GM13976 (cell line): ENCODE measurements at places on chromosomes 12 and 14.

DNA sequence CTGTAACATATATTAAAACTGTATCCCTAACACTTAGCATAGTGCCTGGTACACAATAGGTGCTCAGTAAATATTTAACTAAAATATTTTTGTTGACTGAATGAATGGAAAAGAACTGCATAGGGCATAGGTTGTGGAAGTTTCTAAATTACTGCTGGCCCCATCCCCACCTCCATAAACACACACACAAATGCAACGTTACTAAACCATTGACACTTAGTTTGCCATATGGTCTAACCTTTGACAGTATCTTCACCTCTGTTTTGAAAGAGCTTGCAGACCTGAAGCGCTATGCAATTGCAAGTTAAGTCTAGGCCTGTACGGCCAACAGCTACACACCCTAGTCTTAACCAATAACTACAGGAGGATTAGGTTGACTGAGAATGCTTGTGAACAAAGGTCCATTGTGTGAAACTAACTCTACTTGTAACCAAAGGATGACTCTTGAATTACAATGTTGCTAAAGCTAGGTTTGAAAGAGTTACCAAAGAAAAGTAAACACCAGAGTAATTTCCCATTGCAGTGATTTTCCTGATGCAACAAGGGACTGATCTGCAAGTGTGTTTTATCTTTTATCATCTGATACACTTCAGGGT lies 924 bp upstream of the MANSC1 start:
- no peak for DNase-seq

DNA sequence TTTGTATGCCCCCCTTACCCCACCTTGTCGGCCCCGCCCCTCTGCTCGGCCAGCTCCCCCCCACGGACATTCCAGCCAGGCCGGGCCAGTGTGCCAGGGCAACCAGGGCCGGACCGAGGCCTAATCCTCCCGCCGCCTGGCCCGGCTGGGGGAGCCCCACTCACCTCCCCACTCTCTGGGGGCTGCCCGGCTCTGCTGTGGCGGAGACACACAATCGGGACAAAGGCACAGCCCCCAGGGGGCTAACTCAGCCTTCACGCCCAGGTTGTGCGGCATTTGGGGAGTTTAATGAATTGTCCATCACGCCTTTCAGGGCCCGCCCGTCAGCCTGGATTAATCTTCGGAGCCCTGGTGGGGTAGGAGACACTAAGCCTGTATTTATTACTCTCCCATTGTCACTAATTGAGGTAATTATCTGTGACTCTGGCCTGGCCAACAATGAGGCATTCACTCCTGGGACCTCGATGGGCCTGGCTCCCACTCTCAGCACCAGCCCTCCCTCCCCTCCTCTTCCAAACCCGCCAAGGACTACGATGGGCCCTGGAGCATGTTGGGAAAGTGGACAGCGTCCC lies 8.7 kb downstream of the WNT1 start:
- no peak for DNase-seq

DNA sequence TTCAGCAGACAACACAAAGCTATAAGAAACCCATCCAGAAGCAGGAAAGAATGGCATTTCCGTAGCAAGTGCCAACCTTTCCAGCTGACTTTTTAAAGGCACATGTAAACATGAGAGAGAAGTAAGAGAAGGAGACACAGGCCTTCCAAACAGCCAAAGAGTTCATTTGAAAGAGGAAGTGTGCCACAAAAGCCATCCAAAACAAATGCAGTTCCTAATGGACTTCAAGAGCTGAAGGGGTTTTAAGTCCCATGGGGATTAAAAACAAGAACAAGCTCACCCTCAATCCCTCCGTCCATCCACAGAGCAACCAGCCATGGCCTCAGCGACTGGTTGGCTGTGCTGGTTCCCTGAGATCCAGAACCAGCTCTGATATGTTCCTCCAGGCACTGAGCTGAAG lies 4.5 kb upstream of the DPF3 start:
- no peak for DNase-seq

GRCh38 chr14:52380294-52380693 lies 66.2 kb downstream of the PTGER2 start:
- DNase-seq = peak; percentile 46

- peak; percentile 74 for DNase-seq
Observed at GRCh38 chr12:64877363-64878004, 53.0 kb downstream of the TBC1D30 start.

DNA sequence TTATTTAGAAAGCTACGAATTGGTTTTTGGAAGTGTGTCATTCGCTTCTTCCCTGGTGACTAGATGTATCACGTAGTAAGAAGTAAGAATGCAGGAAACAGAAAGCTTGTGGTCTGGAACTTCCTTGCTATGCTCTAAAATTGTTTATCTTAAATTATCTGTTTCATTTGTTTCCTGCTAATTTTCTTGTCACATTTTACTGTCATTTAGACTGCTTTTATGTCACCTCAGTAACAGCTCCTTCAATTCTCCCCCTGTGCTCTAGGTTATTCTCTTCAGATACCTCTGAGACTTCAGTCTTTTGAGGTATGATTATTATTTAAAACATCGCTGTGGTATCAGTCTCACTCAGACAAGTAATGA lies 699 bp upstream of the CD69 start:
- no peak for DNase-seq

GRCh38 chr12:127430401-127430800 lies 836.6 kb upstream of the TMEM132C start:
- no peak for DNase-seq

DNA sequence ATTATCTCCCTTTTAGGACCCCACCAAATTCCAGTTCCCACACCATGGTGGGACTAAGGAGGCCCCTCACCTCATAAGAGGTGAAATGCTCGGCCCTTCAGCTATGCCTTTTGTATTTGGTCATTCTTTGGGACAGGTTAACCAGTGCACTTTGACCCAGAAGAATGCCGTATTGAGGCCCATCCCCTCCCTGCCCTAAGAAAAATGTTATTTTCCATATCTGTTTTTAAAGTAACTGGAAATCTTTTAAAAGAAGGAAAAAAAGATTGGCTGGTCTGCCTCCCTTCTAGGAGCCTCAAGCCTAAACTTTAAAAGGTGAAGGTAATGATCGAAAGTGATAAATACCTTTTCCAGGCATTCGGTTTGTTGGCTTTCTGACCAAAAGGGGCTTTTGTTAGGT lies 5.7 kb upstream of the HOXC13 start:
- no peak for DNase-seq

GRCh38 chr12:20424841-20425240 lies 56.5 kb downstream of the PDE3A start:
- no peak for DNase-seq

- DNase-seq = no peak
Observed at GRCh38 chr12:120515496-120515895, 13.5 kb downstream of the COQ5 start.

- peak; percentile 67 for DNase-seq
Observed at GRCh38 chr14:22887990-22888378, 5.0 kb downstream of the REM2 start.

- DNase-seq = no peak
Observed at GRCh38 chr12:84760091-84760865, 152.3 kb downstream of the SLC6A15 start.
